K562 (cell line): ENCODE measurements at places on chromosomes 6 and 20.
A peak's percentile ranks its signal among the peaks of the same experiment; 100 is the strongest.

DNA sequence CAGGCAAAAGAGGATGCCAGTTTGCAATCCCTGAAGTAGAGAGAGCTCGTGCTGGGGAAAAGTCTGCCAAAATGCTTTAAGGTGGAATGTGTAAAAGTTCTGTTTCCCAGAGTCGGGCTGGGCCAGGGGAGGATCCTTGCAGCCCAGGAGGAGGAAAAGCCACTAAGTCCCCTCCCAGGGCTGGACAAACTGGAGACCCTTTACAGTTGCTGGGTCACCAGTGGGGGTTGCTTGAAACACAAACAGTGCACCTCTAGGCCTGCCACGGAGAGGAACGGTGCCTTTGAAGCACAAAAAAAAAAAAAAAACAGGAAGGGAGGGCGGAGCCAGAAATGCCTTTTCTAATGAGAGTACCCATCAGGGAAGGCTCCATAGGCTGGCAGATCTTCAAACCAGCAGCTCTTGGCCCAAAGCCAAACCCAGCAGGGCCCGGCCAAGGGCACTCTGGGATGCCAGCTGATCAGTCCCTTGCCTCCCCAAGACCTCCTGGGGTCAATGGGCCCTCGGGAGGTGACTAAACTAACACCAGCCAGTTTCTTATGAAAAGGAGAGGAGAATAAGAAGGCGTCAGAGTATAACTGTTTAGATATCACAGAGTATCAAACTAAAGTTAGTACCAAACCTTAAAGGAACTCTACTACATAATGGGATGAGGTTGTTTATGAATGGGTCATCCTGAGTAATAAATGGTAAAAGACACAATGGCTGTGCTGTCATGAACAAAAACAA is 23.7 kb downstream of the HLA-A start:
- DNase-seq: peak; percentile 53

- no peak for DNase-seq
Measured at GRCh38 chr20:44701858-44702256, 13.3 kb upstream of the CCN5 start.

GRCh38 chr20:9628589-9628988 is 114.2 kb downstream of the LAMP5 start:
- DNase-seq: no peak

DNA sequence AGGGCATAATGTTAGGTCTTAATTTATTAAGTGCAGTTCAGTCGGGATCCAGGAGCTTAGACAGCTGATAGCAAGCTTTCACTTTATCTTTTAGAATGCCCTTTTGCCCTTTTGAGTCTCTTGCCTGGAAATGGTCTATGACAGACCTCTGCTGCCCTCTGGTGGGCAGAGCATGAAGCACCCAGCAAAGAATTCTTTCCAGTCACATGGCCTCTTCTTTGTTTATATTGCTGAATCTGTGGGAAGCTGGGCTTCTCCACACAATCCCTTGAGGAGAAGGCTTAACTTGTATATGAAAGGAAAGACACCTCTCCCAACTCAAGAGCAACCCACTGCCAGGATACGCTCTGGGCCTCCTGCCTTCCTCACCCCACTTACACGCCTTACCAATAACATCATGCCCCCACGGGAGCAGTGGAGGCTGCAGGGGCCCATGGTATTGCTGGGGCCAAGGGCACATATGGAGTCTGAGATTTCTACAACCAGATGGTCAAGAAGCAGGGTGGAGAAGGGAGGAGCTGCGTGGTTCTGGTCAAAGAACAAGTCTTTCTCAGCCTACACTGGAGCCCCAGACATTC is 20.4 kb downstream of the WFDC3 start:
- peak; percentile 87 for DNase-seq

GRCh38 chr6:26028746-26029569 is 58.3 kb upstream of the HFE start:
- DNase-seq: no peak

GRCh38 chr6:114389111-114389510 is 46.3 kb upstream of the HS3ST5 start:
- no peak for DNase-seq
